GDM1 (cell line): ENCODE measurements at places on chromosomes 3 and 15.

GRCh38 chr3:185709251-185709955 is 115.4 kb downstream of the IGF2BP2 start:
- DNase-seq: no peak

DNA sequence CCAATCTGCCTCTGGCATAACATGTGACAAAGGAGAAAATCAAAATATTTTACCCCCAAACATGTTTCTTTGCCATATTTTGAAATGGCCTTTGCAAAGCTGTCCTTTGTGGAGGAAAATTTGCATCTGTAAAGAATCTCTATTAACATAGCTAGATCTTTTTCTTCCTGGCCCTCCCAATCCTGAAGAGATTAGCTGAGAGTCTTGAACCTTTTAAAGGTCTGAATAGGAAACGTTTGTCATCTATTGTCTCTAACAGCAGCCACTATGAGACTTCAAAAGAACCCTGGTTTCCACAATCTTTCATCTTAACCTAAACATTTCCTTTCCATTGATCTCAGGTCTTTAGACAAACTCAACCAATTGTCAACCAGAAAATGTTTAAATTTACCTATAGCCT is 520.9 kb upstream of the TGFBR2 start:
- DNase-seq: no peak

- DNase-seq: no peak
These were observed 52.7 kb upstream of the OXTR start for GRCh38 chr3:8822141-8822540.

DNA sequence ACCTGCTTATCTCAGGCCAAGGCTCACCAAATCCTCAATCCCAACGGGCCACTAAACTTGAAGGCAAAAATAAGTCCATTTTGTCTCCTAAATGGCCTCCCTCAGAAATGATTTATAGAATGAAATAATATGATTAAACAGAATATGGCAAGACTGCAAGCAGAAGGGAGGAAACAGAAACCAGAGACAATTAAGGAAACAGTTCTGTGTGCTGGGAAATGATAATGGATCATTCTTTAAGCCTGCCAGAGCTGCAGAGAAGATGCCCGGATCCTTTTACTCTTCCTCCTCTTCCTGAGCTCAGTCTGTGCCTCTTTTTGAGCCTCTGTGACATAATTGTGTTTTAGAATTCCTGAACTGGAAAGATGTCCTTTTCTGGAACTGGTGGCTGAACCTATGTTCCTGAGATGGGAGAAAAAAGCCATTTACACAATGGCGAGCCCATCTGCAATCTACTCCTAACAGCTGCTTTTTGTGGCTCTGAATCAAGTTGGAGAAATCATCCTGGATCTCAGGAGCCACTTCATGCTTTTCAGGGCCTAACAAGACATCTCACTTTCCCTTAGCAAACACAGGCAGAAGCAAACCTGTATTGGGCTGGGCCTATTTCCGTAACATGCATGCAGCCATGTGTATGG is 2.8 kb upstream of the ABHD2 start:
- DNase-seq: peak; percentile 8

- no peak for DNase-seq
These were observed 239.3 kb downstream of the FEZF2 start for GRCh38 chr3:62134061-62134496.

GRCh38 chr3:138188013-138188730 is 1.1 kb downstream of the ARMC8 start:
- DNase-seq: no peak

- DNase-seq: no peak
These were observed 77.8 kb upstream of the LPP start for GRCh38 chr3:188076176-188076575.

DNA sequence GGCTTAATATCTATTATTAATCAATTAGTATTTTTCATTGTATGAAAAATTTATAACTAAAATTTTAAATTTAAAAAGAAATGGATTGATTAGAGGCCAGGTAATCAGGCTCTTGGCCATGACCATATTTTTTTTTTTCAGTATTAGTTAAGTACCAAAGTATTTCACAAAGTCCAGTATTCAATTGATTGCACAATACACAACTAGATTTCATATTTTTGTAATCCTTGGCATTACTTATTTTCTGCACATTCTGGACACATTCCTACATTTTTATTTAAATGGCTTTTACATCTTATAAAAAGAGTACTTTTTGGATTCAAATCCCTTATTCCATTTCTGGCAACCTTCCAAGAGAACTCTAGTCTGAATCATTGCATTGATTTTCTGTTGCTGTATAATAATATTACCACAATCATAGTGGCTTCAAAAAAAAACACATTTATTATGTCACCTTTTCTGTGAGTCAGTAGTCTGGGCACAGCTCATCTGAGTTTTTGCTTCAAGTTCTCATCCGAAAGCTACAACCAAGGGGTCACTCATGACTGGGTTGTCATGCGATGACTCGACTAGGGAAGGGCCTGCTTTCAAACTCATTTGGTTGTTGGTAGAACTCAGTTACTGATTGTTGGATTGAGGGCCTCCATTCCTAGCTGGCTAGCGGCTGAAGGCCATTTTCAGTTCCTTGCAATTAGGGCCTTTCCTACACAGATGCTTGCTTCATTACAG is 90.7 kb downstream of the CNTN6 start:
- DNase-seq: no peak

DNA sequence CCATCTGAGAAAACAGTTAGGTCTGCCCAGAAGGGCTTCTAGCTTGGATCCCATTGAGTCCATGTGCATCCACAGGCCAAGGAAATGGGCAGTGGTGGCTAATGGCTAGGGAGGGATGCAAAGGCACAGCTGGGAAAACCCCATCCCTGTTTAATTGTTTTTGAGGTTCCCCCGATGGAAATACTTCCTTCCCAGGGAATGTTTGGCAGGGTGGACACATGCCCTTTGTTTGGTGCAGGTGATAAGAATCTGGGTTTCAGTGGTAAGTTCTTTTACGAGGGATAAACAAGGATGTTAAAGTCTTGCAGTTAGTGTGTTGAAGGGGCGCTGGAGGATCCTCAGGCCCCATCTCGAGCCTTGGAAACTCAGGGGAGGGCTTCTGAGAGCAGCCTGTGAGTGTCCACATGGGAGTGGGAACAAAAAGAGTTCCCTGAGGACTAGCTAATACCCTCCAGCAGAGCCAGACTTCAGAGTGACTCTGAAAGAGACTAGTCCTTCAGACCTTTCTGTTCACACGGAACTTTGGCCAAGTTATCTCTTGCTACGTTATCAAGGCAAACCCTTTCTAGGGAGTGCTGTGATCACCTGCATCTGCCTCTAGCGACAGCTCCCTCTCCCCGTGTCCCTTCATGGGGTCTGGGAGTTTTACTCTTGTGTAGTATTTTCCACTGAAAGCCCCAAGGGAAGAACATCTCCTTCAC is 17.4 kb downstream of the PTPRG start:
- no peak for DNase-seq

DNA sequence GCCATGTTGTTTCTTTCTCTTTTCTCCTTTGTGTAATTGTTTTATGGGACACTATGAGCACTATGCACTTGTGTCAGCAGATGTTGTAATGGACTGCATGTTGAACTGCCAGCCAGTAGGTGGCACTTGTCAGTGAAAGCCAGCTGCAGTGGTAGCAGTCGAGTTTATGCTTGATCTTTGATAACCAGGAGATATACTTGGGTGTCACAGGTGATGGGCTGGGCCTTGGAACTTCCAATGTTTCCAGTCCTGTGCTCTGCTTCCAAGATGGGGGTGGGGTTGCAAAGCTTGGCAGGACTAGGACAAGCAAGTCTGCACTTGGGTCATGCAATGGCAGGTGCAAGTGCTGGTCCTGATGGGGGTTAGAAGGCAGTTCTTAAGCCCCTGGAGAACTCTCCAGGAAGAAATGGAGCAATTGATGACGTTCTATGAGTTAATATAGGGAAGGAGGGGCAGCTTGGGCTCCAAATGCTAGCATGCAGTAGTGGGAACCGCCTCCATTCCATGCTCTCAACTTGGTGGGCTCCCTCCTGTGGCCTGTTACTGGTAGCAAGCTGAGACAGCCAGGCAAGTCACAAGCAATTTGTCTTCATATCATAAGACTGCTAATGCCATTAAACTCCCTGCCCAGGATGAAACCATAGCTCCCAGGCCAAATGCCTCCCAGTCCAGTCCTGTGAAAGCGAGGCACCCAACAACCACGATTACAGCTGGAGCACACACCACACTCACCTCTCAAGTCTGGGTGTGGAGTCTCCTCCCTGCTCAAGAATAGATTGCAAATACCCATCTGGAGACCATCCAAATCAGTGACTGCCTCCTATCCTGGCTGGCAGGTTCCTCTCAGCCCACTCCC is 287.2 kb downstream of the CGGBP1 start:
- peak; percentile 25 for DNase-seq

DNA sequence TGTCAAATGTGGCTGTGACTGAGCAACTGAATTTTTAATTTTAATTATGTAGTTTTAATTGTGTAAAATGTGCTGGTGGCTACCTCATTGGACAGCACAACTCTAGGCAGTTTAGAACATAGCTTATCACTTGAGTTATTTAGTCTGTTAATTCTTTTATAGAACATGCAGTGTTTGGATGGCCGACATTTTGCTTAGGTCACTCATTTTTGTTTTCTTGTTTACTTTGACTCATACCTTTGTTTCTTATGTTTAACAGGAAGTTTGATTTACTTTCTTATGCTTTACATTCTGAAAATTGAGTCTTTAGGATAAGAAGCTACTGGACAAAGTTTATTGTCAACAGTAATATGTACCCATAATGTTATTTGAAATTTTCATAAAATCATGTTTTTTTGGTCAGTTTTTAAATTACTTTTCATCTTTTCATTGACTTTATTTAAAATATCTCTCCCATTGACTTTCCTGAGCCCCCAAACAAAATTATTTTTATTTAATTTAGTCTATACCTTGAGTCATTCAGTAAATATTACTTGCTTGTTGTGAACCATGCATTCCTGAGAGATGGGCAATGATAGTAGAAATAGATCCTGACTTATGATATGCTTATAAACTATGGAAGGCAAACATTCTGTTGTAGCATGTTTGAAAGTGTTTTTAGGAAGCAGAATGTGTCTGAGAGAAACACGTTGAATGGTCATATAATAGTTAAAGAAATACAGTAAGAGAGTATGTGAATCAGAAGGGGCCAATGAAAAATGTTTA is 60.6 kb downstream of the TCF12 start:
- DNase-seq: no peak

- no peak for DNase-seq
These were observed 26.3 kb upstream of the BNC1 start for GRCh38 chr15:83310521-83311456.

- DNase-seq: no peak
These were observed 19.0 kb upstream of the DMXL2 start for GRCh38 chr15:51641490-51642130.

- DNase-seq: no peak
These were observed 17.2 kb downstream of the TNFAIP8L3 start for GRCh38 chr15:51077221-51078153.
